C1 segment of cervical spinal cord (tissue), 14 donors: ENCODE measurements at places on chromosomes 2 and 18.

DNA sequence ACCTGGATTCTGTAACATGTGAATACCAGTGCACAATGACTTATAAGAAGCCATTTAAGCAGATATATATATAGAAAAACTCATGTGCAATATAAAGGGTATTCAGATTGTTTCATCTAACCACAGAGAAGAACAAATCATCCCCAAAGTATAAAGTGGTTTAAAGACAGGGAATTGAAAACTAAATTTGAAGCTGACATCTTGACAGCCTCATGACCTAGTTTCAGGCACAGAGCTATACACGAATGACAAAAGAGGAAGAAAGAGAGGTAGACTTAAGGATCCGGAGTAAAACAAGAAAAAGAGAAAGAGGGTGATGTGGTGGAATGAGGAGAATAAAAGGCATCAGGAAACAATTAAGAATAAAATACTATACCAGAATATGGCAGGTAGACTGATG, 194.5 kb downstream of the EPHA4 start:
- DNase-seq: no peak

- peak; percentile 45 for DNase-seq
Observed at GRCh38 chr18:35580701-35581539, 620 bp upstream of the GALNT1 start.

GRCh38 chr2:17148407-17149145, 369.7 kb downstream of the RAD51AP2 start:
- DNase-seq: peak; percentile 2

GRCh38 chr2:30412047-30412683, 34.9 kb upstream of the LCLAT1 start:
- no peak for DNase-seq

DNA sequence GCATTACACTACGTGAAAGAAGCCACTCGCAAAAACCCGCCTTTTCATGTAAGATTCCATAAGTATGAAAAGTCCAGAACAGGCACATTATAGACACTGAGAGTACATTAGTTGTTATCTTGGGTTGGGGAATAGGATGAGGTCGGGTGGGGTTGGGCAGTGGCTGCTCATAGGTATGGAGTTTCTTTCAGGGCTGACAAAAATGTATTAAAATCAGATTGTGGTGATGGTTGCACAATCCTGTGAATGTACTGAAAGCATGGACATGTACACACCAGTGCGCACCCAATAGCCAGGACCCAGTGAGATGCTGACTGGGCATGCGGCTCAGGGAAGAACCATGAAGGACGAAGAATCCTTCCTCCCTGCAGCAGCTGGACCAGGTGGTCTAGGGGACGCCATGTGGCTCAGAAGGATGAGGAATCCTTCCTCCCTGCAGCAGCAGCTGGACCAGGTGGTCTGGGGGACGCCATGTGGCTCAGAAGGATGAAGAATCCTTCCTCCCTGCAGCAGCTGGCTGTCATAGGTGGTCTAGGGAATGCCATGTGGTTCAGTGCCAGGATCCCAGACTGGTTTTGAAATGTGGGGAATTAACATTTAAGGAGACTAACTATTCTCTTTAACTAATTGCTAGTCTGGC, 50.1 kb downstream of the MBP start:
- DNase-seq: no peak

DNA sequence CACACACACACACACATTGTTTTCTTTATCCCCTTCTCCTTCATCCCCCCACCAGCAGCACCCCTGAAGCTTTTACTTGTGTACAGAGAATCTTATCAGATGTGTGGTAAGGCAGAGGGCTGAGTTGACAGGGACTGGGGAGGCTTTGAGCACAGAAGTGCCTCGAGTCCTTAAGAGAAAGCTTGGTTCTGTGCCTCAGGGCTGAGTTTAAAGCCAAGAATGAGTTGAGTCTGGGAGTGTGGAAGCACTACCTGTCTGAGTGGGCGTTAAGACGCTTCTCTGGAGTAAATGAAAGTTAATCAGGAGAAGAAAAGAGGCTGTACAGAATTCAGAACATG, 2.7 kb downstream of the ID2 start:
- DNase-seq: no peak

GRCh38 chr2:231934441-231935206, 8.4 kb upstream of the NPPC start:
- no peak for DNase-seq

DNA sequence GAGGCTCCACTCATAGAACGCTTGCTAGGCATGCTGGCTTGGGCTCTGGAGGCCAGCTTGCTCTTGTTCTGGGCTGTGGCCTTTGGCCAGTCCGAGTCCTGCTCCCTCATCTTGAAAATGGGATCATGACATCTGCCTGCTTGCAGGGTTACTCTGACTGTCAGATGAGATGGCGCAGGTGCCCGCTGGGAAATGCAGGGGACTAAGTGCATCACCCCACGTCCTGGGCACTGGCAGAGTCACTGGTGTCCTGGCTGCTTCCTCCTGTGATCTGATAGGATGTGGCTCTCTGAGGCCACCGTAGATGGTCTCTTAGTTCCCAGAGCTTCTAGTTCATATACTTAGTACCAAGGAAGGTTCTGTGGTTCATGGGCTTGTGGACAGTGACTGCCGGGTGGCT, 18.5 kb downstream of the LDLRAD4 start:
- DNase-seq: no peak

- no peak for DNase-seq
Observed at GRCh38 chr2:168149986-168150385, 97.4 kb downstream of the STK39 start.

- no peak for DNase-seq
Observed at GRCh38 chr2:180004731-180005130, 2.4 kb downstream of the CWC22 start.

- DNase-seq: no peak
Observed at GRCh38 chr2:230068651-230069055, at the start of gene SLC16A14. TSS of gene SLC16A14 (minus strand) at chr2:230068924. CDS start at chr2:230059352, 9,572 bp downstream.

GRCh38 chr2:118098307-118099030, 10.2 kb downstream of the INSIG2 start:
- no peak for DNase-seq

DNA sequence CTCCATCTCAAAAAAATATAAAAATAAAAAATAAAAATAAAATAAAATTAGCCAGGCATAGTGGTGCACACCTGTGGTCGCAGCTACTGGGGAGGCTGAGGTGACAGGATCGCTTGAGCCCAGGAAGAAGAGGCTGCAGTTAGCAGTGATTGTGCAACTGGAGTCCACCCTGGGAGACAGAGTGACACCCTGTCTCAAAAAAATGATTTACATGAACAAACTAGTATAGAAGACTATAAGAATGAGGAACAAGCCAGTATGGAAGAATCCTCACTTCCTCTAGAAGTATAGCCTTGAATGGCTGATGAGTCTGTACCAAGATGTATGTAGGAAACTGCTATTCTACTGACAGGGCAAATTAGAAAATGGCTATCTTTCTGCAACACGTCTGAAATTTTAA, 10.9 kb downstream of the YES1 start:
- no peak for DNase-seq

- no peak for DNase-seq
Observed at GRCh38 chr18:45291621-45292615, 323.4 kb upstream of the SLC14A2 start.

GRCh38 chr18:44514106-44514505, 166.6 kb upstream of the SETBP1 start:
- no peak for DNase-seq

- DNase-seq: no peak
Observed at GRCh38 chr18:11245879-11246278, 96.5 kb upstream of the PIEZO2 start.

DNA sequence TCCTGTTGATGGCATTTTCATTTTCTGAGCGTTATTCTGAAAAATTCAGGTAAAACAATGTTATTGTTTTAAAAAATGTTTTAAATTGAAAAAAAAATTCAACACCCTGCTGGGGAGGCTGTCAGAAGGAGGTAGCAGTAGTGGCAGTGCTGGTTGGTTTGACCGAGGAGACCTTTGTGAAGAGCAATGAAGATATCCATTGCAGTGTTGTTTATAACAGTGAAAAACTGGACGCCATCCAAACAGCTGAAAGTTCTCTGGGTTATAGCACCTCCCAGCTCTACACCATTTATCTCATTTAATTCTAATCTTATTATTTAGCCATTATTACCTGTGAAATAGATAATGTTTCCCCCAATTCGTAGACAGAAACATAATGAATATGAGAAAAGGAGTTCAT, 12.6 kb upstream of the ITM2C start:
- no peak for DNase-seq

- DNase-seq: no peak
Observed at GRCh38 chr2:112187046-112187715, 49.0 kb downstream of the FBLN7 start.

- no peak for DNase-seq
Observed at GRCh38 chr2:212344131-212344530, 194.5 kb downstream of the ERBB4 start.

GRCh38 chr18:58895385-58895784, 30.7 kb downstream of the ZNF532 start:
- DNase-seq: no peak

- no peak for DNase-seq
Observed at GRCh38 chr2:203973000-203973399, 36.4 kb downstream of the ICOS start.

DNA sequence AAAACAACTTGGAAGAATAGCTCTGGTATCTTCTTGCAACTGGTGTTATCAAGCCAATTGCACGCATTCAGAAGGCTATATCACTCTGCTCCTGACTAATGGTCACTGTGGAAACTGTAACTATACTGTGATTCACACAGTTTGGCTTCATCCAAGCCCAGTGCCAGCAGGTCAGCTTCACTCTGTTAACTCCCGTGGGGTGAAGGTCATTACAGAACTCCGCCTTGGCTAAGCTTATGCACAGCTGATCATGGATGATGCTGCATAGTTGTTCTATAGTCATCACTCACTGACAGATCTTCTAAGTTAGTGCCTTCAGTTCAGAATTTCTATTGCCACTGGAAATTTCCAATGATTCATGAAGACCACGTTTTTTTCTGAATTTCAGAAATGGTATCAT, 497.2 kb upstream of the NETO1 start:
- DNase-seq: no peak

GRCh38 chr18:76589866-76590265, 94.8 kb upstream of the ZNF516 start:
- DNase-seq: no peak

- DNase-seq: no peak
Observed at GRCh38 chr2:40421631-40422297, 30.1 kb downstream of the SLC8A1 start.

- no peak for DNase-seq
Observed at GRCh38 chr18:394987-395362, 105.5 kb downstream of the COLEC12 start.

DNA sequence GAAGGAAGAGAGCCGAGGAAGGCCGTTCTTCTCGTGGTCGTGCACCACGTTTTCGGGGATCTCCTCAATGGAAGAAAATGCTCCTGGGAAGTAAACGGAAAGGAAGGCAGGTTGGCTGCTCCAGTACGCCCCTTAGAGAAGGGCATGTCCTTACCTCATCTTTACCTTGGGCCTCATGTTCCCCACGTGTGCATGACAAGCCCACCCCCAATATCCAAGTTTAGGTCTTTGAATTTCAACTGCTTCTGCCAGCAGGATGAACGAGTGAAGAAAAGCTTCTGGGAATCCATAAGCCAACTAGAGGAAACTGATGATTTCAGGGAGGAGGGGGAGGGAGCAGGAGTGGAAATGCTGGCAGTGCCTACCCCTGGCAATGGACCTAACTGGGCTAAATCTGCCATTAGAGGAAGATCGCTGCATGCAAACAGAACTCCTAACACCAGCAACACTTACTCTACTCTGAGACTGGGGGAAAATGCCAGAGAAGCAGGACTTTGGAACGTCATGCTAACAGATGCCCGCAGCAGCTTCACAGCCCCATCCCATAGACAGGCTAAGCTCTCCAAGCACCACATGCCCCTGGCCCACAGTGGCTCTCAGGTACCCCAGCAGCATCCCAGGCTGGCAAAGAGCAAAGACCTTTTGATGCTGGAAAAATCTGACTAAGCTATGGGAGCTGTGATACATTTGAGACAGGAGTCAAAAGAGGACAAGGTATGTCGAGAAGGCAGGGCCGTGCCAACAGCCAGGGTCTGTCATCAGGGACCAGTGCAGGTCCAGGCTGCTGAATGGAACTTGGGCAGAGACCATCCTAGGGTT, 21.7 kb downstream of the CHST10 start:
- DNase-seq: no peak

GRCh38 chr18:70653671-70654070, 364.8 kb downstream of the SOCS6 start:
- DNase-seq: no peak

DNA sequence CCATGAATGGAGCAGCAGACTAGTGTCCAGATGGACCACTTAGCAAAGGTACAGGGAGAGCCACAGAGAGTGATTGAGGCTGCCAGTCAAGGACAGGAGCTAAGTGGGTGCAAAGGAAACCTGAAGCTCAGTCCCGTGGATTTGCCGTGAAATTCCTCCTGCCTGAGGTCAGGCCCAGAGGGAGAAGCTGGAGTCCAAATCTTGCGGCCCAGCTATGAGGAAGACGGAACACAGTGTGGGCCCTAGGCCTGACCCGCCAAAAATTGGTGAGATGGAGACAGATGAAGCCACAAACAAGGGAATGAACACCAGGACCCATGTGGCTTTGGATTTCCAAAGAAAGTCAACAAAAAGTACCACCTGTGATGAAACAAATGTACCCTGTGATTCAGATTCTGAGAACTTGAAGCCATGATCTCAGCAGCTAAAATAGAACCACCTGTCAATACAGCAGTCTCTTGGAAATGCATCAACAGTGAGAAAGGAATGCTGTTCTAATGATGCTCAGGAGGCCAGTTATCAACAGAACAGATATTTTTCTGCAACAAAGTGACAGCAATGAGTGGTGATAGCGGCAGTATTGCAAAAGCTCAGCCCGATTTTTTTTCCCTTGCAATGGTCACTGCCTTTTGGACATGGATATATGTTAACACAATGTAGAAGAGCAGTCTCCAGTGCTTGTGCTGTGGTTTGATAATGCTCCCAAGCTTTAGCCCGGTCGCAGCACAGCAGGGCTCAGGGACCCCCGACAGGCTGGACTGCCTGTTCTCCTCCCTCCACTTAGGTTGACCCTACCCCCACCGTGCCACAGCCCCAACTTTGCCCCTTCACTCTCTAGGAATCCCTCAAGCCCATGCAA, 10.7 kb downstream of the COL6A3 start:
- no peak for DNase-seq

- no peak for DNase-seq
Observed at GRCh38 chr2:79016342-79016741, 9.2 kb upstream of the REG3G start.

DNA sequence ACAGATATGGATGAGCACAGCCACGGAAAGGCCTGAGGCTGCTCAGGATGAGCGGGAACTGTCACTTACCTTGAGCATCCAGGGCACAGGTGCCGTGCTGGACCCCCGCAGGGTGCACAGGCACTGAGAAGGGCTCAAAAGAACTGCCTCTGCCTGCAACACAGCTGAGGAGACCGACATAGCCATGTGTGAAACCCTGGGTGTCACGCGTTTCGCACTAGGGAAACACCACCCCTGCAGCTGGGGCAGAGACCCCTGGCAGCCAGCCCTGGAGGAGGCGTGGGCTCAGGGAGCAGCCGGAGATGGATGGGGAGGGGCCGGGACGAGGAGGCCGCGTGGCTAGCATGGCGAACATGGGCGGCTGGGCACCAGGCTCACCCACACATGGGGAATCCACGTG, 228.9 kb downstream of the EIPR1 start:
- DNase-seq: no peak
